Epithelial cell of esophagus (primary cell): ENCODE measurements at places on chromosomes 6 and 20.

- DNase-seq: peak; percentile 9
Observed at GRCh38 chr20:2596673-2597279, 55.7 kb upstream of the NOP56 start.

- no peak for DNase-seq
Observed at GRCh38 chr6:155872961-155873360, 417.3 kb upstream of the NOX3 start.

DNA sequence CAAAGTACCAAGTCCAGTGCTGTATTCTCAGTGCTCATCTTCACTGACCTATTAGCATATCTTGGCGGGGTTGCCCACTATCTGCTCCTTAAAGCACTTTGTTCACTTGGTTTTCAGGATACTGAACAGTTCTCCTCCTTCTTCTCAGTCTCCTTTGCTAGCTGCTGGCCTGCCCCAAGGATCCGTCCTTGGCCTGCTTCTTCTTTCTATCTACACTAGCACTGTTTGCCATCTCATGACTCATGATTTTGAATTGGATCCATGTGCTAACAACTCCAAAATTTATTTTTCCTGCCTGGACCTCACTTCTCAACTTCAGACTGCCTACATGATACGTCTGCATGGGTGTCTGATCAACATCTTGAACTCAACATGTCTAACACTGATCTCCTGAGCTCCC is 15.5 kb downstream of the TPD52L1 start:
- peak; percentile 15 for DNase-seq

GRCh38 chr20:11569163-11569562 is 348.5 kb upstream of the BTBD3 start:
- DNase-seq: no peak

- peak; percentile 96 for DNase-seq
Observed at GRCh38 chr6:54491431-54491830, 183.2 kb downstream of the TINAG start.
